ENCODE measurements at places on chromosomes 16 and 17.

GRCh38 chr16:25297151-25297787 is 39.6 kb upstream of the ZKSCAN2 start:
- no peak for DNase-seq

- no peak for DNase-seq
These were observed 33.0 kb downstream of the LYRM1 start for GRCh38 chr16:20933589-20933988.

DNA sequence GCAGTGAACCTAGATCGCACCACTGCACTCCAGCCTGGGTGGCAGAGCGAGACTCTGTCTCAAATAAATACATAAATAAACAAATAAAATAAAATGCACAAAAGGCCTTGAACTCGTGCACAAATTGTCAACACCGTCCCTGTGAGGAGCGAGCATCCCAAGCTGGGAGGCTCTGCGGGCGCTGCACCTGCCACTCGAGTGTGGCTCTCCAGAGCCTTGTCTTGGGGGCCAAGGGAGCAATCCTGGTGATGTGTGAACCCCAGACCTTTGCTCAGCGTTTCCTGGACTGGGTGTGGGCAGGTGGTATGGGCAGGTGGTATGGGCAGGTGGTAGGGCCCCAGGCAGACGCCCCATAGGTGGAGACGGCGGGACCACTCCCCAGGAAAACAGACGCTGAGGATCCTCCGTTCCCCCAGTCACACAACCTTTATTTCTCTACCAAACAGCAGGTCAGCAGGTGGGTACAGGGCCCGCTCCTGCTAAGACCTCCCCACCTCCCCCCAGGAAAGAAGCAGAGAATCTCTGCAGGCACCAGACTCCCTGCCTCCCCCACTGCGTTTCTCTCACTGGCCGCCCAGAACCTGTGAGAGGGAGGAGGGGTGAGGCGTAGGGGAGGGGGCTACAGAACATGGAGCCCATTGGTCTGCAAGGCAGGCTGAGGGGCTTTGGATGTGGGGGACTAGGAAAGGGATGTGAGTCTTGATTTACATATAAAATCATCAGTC is 7.4 kb upstream of the P2RX1 start:
- DNase-seq = no peak

GRCh38 chr16:26930786-26931581 is 135.7 kb upstream of the C16orf82 start:
- no peak for DNase-seq

GRCh38 chr16:19239511-19240155 is 45.9 kb upstream of the CLEC19A start:
- DNase-seq = no peak

- DNase-seq = no peak
These were observed 76.2 kb downstream of the SPECC1 start for GRCh38 chr17:20085283-20085845.

- DNase-seq = peak; percentile 79
These were observed 20.2 kb downstream of the NGFR start for GRCh38 chr17:49515196-49515770.

GRCh38 chr17:7880076-7880868 is 8.3 kb upstream of the CHD3 start:
- no peak for DNase-seq

DNA sequence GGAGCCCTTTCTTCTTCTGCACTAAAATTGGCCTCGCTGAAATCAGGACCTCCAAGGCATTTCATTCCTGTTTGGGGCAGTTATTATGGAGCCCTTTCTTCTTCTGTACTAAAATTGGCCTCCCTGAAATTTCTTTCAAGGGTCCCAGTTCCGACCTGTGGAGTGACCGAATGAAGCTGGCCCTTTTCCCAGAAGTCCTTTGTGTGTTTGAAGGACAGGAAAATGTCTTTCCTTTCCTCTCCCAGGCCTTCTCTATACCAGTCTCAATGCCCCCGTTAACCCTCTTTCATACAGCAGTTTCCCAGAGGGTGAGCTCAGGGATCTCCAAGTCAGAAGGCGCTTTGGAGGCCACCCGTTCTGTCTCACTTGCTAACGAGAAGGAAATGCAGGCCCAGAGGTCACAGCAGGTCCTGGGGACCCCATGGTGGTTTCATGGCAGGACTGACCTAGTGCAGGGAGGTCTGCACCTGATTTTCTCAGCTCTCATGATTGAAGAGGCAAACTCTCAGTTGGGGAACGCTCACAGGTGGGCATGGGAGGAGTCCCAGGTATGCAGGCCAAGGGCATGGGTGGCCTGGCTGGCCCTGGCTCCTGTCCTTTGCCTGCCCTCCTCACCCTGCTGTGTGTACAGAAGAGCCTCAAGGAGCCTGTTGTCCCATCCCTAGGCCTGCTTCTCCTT is 37.1 kb upstream of the DOC2B start:
- DNase-seq = no peak

DNA sequence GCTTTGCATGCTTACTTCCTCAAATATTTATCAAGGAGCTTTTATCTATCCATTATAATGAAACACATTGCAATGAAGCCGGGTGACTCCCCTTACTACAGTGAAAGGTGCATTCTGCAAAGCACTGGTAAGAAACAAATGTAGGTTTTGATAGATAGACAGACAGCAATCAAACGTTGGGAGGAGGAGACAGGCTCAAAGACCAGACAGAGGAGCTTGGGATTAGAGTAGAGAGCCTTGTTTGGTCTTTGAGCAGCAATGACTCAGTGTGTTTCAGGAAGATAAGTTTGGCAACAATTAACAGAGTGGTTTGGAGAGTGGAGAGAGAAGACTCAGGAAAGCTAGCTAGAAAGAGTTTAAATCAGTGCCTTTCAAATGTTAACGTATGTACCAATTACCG is 68.8 kb downstream of the ZNF18 start:
- DNase-seq = no peak

DNA sequence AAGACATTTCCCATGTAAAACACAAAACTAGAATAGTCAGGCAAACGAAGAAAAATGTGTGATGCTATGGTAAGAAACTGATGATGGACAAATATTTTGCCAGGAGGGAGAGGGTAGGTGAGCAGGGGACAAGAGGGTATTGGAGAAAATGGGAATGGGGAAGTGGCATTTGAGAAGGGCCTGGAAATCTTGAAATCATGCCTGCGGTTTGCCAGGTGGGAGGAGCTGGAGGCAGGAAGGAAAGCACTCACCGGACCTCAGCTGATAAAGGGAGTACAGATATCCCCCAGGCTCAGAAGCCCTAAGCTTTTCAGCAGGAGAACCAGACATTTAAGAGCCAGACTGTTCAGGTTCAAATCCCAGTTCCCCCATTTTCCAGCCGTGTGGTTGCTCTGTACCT is 103.6 kb downstream of the GSG1L start:
- no peak for DNase-seq

- DNase-seq = peak; percentile 51
These were observed 78.3 kb downstream of the SOCS1 start for GRCh38 chr16:11177578-11178160.

GRCh38 chr17:60909405-60909804 is 231.8 kb downstream of the BCAS3 start:
- DNase-seq = no peak

DNA sequence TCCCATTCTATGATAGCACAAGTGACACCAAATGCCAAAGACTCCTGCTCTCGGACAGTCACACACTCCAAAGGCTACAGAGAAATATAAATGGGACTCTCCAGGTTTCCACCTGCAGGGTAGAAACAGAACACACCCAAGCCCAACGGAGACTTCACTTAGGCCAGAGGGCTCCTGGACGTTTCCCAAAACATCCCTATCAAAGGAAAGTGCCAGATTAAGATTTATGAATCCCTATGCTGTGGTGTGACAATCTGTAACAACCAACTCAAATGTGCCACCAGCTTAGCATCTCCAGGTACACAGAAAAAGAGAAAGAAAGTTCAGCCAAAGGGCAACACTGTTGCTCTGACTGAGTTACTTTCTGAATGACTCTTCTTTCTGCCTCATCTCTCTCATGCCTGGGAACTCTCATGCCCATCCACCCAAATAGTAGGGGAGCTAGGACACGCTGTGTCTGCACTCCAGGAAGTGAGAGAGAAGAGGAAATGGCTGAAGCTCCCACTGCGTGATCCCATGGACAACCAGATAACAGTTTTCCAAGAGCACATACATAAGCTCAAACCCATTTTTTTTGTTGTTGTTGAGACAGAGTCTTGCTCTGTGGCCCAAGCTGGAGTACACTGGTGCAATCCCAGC is 49.7 kb downstream of the SMG6 start:
- no peak for DNase-seq

GRCh38 chr17:39094607-39095308 is 56.7 kb downstream of the PLXDC1 start:
- no peak for DNase-seq

DNA sequence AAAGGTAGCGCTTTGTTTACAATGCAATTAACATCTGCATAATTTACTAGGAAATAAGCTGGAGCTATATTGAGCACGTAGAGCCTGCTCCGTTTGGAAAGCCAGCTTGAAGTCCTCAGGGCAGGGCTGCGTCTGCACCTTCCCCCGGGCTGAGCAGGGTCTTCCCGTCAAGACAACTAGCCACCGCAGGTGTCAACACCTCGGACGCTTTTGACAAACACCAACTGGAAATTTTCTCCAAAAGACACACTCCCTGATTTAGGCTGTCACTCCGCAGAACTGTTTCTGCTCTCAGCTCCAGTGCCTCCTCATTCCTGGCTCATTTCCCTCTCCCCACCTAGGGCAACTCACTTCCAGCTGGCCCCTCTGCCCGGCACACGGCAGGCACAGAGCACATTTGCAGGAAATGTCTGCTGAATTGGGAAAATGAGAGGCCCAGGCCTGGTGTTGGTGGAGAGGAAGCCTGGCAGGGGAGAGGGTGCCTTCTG is 170.3 kb downstream of the MAF start:
- DNase-seq = no peak

GRCh38 chr16:65668064-65668595 is 546.3 kb upstream of the CDH11 start:
- no peak for DNase-seq

DNA sequence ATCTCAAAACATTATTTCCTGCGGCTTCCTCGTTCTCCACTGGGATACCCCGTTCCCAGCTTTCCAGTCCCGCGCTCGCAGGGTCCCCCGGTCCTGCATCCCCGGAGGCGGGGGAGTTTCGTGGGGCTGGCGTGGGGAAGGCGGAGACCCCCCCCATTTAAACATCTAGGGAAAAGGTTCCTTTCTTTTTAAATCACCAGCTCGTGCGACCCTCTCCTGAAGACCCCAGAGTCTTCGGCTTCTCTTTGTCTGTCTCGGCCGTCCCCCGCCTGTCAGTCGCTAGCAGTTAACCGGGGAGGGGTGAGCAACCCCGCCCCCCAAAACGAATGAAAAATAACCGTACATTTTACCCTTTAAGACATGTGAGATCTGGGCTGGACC is 473 bp upstream of the IGF2BP1 start:
- no peak for DNase-seq

GRCh38 chr16:8919089-8919933 is 37.2 kb downstream of the LITAFD start:
- DNase-seq = no peak

DNA sequence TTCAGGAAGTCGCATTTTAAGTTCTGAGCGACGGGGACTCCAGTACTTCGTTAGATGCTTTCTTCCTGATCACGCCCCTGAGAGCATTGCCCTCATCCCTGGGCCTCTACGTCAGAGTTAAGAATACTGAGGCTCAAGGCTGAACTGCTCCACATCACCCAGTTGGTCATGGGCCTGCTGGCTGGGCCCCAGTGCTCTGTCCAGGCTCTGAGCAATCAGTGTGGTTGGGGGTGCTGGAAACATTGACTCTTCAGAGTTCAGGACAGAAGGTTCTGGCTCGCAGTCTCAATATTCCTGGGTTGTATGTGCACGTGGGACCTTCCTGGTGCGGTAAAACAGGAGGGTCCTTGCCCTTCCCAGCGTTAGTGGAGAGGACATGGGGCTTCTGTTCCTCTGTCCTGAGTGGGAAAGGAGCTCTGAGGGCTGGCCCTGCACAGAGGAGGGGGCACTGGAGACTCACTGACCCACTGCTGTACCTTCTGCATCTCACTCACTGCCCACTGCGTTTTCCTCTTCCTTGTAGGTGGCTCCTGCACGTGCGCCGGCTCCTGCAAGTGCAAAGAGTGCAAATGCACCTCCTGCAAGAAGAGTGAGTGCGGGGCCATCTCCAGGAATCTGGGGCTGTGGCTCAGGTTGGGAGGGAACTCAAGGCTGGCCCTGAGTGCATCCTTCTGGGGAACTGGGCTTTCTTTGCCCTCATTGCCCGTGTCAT is 518 bp downstream of the MT1E start:
- DNase-seq = peak; percentile 61

DNA sequence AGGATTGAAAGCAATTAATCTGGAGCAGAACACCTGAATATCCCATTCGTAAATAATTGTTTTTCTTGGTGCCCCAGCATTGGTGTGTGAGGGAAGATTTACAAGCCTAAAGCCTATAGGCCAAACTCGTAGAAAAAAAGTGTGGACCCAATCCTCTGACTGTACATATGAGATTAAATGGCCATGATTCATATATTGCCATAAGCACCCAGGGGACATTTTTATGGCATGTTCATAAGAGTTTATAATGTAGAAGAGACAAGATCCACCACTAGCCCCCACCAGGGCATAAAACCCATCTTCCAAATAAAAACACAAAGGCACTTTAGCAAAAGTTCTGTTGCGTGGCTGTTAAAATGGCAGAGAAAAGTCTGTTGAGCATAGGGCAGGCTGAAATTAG is 15.5 kb upstream of the SALL1 start:
- no peak for DNase-seq

- DNase-seq = no peak
These were observed 89.0 kb downstream of the SYCE1L start for GRCh38 chr16:77288222-77288621.

DNA sequence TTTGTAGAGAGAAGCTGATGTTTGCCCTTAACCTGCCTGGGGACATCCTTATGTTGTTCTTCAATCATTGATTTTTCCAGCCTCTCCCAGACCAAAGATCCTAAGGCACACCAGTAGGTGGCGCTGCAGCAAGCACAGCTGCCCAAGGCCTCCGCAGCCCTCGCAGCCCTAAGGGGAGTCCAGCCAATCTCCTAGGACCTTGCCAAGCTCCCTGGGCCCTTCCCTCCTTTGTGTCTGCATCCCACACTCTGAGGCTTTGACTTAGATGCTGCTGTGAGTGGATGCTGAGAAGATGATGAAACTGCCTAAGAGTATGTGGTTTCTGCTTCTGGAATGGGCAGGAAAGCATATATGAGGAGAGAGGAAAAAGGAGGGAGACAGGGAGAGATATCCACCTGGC is 47.1 kb downstream of the SPACA3 start:
- peak; percentile 47 for DNase-seq

GRCh38 chr16:626787-627453 is 3.9 kb upstream of the WFIKKN1 start:
- no peak for DNase-seq

- no peak for DNase-seq
These were observed 228.8 kb downstream of the SLC39A11 start for GRCh38 chr17:72863526-72864211.
